Mesenteric fat pad (tissue), 1 donor: ENCODE measurements at places on chromosomes 2 and 18.

- no peak for DNase-seq
Observed at GRCh38 chr2:176934131-176934530, 278.5 kb upstream of the HNRNPA3 start.

DNA sequence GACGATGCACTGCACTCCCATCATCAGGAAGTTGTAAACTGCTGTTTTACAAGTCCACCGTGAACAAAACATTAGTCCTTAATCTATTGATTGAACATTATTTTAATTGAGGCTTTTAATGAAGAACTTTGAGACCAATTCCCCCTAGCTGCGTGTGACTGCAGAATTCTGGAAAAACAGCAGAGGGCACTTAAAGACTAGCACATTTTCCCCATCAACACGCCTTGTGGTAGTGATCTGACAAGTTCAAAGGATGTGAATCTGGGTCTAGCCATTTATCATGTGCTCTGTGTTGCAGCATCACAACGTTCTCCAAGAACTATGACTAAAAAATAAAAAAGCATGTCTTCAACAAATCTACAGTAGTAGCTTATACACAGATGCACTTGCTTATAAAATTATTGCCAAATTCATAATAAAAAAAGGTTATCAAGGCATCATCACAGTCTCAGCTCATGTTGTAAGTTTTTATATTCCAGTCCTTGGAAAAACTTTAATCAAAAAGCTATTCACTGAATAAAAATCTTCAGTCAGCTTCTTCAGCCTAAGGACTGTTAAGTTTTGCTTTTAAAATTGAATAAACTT, 35.8 kb downstream of the SKOR2 start:
- DNase-seq, result no peak

DNA sequence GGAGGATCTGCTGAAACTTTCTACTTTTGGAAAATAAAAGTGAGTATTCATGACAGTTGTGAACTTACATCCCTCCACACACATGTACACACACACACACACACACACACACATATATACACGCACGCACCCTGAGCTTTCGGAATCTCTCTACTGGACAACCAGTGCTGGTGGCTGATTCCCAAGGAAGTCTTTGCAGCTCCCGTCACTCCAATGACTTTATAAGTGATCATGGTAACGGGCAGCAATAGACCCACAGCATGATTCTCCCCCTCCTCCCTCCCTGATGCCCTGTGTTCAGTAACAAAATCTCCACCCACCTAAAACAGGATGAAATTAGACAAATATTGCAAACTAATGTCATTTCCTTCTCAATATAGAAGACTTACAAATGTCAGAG, 364.9 kb downstream of the IRS1 start:
- no peak for DNase-seq

DNA sequence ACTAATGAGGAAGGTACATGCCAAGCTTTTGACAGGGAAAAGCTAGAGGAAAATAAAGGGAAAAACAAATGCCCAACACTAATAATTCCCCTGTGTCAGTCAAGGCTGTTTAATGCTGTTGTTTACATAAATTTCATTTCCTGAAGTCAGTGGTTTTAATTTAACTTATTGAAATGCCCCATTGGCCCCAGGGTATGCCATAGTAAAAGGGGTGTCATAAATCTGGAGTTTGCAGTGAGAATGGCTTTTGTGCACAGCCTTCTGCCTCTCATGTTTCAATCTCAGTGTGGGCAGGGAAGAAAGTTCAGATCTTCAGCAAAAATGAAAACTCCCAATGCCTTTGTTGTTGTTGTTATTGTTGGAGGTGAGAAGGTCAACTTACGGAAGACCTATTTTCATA, 550.1 kb upstream of the DCC start:
- no peak for DNase-seq

DNA sequence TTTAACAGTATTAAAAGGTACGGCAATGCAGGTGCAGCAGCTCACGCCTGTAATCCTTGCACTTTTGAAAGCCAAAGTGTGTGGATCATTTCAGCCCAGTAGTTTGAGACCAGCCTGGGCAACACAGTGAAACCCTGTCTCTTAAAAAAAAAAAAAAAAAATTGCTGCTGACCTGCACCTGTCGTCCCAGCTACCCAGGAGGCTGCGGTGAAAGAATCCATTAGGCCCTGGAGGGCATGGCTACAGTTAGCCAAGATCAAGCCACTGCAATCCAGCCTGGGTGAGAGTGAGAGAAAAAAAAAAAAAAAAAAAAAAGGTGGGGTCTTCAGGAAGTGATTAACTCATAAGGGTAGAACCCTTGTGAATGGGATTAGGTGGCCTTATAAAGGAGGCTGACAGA, 12.8 kb downstream of the CUL3 start:
- no peak for DNase-seq

DNA sequence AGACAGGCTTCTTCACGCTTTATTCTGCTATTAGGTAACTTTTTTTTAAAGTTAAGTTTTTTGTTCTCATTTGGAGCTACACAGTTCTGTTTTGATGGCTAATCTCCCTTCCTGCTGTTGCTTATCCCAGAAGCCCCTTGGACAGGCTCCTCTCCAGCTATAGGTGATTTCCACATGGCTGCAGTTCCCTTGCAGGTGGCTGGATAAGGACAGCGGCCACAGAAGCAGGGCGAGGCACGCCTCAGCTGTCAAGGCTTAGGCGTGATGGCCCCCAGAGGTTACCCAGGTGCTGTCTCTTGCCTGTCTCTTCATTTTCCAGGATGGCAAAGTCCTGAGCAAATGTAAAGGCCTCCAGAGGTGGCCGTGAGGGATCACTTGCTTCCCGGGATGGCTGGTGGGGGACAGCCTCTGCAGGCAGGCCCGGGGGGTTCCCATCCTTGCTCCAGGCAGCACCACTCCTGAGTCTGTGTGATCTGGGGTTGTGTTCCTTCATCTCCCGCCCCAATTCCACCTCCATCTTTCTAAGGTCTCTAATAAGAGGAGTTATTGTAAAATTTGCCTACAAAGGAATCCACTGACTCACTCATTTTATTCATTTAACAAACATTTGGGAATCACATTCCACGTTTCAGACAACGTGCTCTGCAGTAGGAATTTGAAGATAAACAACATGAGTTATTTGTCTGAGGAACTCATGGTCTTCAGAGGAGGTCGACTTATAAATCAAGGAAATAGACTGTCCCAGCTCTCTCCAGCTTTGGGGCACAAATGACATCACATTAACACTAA, 53.4 kb downstream of the NAPG start:
- DNase-seq, result no peak

DNA sequence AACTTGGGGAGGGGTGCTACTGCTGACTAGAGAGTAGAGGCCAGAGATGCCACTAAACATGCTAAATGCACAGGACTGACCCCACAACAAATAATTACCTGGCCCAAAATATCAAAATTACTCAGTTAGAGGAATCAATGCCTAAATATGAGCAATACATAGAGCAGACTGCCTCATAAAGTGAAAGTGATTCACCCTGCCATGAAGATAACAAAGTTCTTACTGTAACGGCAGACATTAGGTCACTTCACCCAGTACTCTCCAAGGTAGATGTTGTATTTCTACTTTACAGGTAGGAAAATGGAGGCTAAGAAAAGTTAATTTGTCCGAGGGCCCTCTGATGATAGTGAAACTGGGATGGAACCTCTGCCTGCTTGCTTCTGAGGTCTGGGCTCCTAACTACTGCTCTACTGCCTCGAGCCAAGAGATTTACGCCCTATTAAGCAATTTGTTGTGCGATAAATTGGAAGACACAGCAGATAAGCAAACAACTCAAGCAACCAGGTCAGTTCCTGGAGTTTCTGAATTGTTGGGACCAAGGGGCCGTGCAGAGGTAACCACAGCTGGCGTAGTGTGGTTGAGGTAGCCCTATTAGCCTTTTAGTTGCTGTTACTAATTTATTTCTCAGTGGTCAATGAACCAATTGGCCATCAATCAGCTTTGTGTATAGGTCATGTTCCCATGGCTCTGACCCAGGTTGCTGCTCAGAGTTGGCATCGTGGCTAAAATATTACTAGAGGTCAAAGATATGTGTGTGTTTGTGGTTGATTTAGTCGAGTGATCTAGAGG, 4.8 kb downstream of the DHRS9 start:
- DNase-seq, result no peak

GRCh38 chr2:239372835-239373234, 28.0 kb downstream of the HDAC4 start:
- peak; percentile 47 for DNase-seq

DNA sequence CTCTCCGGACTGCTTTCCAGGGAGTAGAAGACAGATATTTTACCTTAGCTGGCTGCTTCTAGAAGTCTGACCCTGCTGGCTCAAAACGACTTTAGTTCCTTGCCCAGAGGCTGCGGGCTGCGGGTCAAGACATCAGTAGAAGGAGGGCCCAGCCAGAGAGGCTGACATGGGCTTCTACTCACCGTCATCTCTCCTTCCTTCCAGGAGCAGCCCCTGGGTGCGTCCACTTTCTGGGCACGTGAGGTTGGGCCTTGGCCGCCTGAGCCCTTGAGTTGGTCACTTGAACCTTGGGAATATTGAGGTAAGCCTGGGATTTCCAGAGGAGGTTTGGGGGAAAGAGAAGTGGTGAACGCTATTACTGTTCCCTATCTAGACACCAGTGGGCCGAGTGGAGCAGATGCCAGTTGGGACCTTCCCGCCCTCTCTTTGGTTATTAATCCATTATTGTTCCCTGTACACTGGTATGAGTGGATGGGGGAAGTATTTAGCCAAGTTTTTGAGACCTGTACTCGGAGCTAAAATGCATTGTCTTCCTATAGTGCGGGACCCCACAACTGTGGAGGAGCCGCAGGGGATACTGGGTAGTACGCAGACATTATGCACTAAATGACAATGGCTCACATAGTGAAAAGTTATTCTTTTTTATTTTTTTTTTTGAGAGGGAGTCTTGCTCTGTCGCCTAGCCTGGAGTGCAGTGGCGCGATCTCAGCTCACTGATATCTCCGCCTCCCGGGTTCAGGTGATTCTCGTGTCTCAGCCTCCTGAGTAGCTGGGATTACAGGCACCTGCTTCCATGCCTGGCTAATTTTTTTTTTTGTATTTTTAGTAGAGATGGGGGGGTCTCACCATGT, 26.3 kb upstream of the CASP8 start:
- no peak for DNase-seq

- no peak for DNase-seq
Observed at GRCh38 chr2:152648336-152648735, 68.9 kb downstream of the PRPF40A start.

GRCh38 chr2:24623535-24623934, 132.5 kb downstream of the NCOA1 start:
- no peak for DNase-seq

GRCh38 chr2:20643060-20643459, 7.8 kb downstream of the HS1BP3 start:
- DNase-seq, result no peak

- peak; percentile 81 for DNase-seq
Observed at GRCh38 chr2:127676906-127677305, 1.6 kb upstream of the LIMS2 start.

DNA sequence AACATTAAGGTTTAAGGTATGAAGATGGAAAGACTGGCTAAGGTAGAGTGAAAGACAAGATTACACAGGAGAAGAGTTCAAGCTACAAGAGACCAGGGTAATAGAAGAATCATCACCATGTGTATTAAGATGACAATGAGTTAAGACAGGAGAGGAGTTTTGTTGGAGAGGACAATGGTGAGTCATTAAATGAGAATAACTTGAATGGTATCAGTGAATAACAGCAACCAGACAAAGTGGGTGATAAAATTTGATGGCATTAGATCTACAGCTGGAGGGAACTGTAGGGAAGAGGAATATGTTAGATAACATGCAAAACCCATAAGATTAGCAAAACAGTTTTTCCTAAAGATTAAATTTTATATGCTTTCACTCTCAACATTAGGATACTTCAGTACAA, 18.8 kb upstream of the ENOSF1 start:
- no peak for DNase-seq

DNA sequence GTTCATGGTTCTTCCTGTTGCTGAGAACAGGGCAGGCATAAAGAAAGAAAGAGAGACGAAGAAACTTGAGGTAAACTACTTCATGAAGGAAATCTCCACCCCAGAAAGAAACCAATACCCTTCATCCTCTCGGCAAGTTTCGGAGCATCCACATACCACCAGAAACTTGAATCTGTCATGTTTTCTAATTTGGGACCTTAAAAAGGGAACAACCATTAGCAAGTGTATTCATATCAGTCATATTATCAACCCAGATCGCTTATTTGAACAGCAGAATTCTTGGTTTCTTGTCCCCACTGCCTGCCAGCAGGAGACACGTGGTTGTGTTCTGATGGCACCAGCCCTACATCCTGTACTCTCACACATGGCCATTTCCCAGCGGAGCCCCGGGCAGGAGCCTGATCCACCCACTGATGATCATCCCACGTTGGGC, 53.2 kb upstream of the FZD7 start:
- DNase-seq, result no peak

- no peak for DNase-seq
Observed at GRCh38 chr2:49210191-49210590, 55.9 kb upstream of the FSHR start.

GRCh38 chr2:225930687-225931086, 531.2 kb downstream of the NYAP2 start:
- no peak for DNase-seq

GRCh38 chr2:36711741-36712314, 15.3 kb downstream of the VIT start:
- no peak for DNase-seq

- no peak for DNase-seq
Observed at GRCh38 chr2:227098162-227098515, 65.9 kb downstream of the COL4A4 start.

GRCh38 chr2:69011611-69012157, 1.3 kb upstream of the ANTXR1 start:
- no peak for DNase-seq

- no peak for DNase-seq
Observed at GRCh38 chr2:27291865-27292264, 9.6 kb downstream of the TRIM54 start.

DNA sequence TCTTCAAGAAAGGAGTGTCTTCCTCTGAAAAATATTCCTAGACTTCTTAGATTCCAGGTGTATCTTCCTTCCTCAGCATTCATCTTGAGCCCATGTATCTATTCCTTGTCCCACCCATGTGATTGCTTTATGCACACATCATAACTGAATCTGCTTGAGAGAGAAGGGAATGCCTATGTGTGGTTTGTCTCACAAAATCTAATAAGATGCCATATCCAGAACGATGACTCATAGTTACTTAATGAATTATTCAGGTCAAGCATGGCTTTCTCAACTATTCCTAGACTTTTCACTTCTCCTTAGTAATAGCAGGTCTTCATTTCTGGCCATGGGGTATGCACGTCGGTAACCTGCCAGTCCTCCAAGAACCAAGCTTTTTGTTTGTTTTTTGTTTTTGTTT, 121.8 kb downstream of the SETBP1 start:
- DNase-seq, result no peak

DNA sequence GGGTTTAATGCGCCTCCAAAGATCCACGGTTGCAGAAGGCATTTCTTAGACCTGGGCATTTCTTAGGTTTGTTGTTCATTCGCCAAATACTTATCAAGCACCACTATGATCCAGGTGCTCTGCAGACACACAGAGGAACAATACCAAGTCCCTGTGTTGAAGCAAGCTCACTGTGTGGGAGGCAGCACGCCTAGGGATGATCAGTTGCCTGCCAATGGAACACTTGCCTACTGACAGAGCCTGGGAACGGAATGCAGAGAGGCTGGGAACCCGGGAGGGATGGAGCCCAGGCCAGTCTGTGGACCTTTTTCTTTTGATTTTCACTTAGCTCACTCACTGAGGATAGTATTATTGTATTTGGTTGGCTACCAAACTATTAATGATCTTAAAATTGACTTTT, 1.9 kb upstream of the GRP start:
- no peak for DNase-seq

- DNase-seq, result no peak
Observed at GRCh38 chr2:69683170-69683971, 39.8 kb upstream of the AAK1 start.
